ENCODE measurements at places on chromosomes 16 and 17.

GRCh38 chr16:49410226-49410625, 36.6 kb downstream of the C16orf78 start:
- no peak for DNase-seq

DNA sequence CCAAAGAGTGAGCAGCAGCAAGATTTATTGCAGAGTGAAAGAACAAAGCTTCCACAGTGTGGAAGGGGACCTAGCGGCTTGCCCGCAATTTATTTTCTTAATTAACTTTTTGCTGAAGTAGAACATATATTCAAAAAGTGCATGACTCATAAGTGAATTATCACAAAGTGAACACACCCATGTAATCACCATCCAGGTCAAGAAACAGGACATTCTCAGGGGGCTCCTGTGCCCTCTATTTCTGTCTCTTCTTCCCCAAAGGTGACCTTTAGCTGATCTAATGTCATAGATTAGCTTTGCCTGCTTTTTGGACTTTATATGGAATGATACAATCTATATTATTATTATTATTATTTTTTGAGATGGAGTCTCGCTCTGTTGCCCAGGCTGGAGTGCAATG, 19.9 kb downstream of the ERAL1 start:
- no peak for DNase-seq

DNA sequence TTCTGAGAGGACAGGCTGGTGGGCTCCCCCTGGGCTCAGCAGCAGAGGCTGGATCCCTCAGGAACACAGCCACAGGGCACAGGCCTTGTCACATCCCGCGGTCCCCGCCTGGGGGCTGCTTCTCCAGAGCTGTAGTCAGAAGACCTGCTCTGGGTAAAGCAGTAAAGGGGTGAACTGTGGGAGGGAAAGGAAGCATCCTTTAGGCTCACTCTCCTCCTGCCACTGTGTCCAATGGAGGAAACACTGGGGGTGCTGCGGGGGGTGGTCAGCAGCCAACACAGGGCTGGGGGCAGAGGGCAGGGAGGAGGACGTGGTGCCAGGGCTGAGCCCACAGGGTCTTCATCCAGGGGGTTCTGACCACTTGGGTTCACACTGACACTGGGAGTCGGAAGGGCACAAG, 5.0 kb upstream of the SLC38A8 start:
- no peak for DNase-seq

DNA sequence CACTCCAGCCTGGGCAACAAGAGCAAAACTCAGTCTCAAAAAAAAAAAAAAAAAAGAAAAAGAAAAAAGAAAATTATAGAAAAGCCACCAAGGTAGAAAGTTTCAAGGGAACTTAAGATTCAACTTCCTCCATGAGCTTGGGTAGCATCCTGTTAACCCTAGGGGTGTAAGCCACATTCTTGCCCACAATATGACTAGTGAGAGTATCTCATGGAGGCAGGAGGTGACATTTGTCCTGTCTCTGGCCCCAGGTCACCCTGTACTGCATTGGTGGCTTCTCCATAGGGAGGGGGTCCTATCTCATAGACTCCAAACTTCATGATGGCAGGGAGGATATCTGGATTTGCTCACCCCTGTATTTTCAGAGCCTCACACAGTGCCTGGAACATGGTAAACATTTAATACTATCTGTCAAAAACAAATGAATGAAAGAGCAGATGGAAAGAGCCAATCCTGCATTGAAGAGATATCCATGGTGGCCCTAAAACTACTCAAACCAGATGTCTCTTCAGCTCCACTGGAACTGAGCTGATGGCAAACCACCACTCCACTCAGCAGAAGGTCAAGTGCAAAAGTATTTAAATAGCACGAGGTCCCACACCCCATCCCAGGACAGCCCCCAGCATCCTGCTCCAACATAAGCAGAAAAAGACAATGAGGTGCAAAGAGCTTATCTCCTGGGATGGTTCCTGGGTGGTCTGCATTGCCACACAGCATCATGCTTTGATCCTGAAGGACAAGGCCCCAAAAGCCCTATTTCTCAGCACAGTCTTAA, 50.3 kb downstream of the EMP2 start:
- no peak for DNase-seq

- DNase-seq = no peak
Measured at GRCh38 chr16:57303021-57303909, 18.8 kb upstream of the PLLP start.

DNA sequence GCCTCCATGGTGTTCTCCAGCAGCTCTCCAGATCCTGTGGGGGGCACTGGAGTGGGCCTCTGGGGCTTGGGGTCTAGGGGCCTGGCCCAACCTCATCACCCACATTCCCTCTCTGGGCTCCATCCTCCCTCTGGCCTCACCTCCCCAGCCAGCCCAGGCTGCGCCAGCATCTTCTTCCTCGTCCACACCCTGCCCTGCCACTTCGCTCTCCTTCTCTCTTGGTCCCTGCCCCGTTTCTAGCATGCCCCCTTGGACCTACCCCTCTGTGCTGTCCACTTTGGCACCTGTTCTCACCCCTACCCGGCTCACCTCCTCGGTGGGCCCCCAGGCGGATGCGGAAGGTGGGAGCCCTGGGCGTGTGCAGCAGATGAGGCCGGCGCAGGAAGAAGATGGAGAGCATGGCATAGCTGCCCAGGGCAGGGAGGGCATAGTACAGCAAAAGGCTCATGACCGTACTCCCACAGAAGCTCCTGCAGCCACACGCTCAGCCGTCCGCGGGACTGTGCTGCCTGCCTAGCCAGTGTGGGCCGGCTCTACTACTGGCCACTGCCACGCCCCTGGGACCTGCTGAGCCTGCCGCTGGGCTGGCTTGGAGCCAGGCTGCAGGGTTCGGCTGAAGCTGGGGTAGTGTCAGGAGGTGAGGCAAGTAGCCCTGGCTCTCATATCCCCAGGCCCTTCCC, at the start of gene GDPD3:
GDPD3 (minus strand) TSS at position 507 of the 680 bp plus-strand sequence; CDS start at position 448, 59 bp downstream.
- DNase-seq = no peak

GRCh38 chr16:28478506-28479180, 6.5 kb upstream of the NPIPB7 start:
- no peak for DNase-seq

- DNase-seq = peak; percentile 94
Measured at GRCh38 chr17:74417178-74418045, 14.5 kb upstream of the GPRC5C start.

GRCh38 chr17:10280068-10280467, 81.7 kb upstream of the GAS7 start:
- DNase-seq = no peak

- DNase-seq = no peak
Measured at GRCh38 chr17:67035131-67036083, 8.9 kb upstream of the CACNG1 start.

GRCh38 chr16:74275711-74276110, 20.9 kb upstream of the PSMD7 start:
- DNase-seq = no peak

- DNase-seq = no peak
Measured at GRCh38 chr17:30947796-30948195, 23.0 kb upstream of the RNF135 start.

DNA sequence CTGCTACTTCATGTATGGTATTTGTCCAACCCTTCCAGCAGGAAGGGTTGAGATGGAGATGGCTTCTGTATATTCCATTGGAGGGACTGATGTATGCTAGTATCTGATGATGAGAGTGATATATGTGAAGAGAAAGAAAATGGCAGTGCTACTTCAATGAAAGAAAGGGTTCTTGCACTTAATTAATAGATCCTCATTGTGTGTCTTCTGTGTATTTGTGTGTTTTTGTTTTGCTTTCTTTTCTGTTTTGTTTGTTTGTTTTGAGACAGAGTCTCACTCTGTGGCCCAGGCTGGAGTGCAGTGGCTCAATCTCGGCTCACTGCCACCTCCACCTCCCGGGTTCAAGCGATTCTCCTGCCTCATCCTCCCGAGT, 61.2 kb upstream of the CRYM start:
- DNase-seq = no peak
